Psoas muscle (tissue), 8 donors: ENCODE measurements at places on chromosomes 2 and 18.

- no peak for DNase-seq
- H3K27ac ChIP-seq = no peak overlapping the region
- peaks cover 27% of the 10 kb centered on the region for H3K4me1 ChIP-seq
- no peaks in the 10 kb centered on the region for H3K27me3 ChIP-seq
Observed at GRCh38 chr2:9736021-9736420, 105.2 kb upstream of the YWHAQ start.

DNA sequence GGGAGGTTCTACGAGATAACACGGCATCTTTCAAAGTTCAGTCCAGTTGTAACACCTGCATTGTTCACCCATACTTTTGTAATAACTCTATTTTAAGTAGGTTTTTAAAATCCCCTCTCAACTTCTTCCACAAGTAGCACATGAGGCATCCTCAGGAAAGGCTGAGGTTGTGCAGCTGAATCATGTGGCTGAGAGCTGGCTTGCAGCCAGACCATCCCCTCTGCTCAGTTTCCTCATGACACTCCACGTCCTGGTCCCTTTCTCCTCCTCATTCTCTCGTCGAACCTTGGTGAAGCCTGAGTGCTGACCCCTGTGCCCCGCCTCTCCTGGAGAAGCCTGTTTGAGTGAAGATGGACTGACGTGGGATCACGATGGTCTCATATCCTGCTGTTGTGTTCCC lies 42.5 kb downstream of the POU3F3 start:
- no peak overlapping the region for H3K4me3 ChIP-seq
- H3K36me3 ChIP-seq = no peaks in the 10 kb centered on the region
- H3K27me3 ChIP-seq = no peaks in the 10 kb centered on the region
- H3K27ac ChIP-seq = no peak overlapping the region
- DNase-seq = no peak

DNA sequence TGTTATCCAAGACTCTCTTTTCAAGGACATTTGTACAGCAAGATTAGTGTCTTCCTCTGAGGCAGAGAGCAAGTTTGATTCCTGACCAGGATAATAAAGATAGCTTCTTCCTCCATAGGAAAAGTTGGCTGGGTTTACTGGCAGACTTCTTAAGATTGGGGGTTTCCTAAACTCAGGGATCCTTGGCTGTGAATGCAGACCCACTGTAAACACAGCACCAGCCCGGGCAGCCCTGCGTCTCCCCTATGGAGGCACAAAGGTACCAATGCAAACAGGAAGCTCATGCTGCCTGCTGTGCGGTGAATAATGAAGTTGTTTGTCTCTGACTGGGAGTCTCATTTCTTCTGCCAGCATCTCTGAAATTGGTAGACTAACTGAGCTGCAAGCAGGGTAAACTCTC lies 96.2 kb upstream of the ARHGAP28 start:
- H3K27me3 ChIP-seq = no peaks in the 10 kb centered on the region
- H3K36me3 ChIP-seq = no peaks in the 10 kb centered on the region
- no peaks in the 10 kb centered on the region for H3K4me1 ChIP-seq
- no peak overlapping the region for H3K27ac ChIP-seq

DNA sequence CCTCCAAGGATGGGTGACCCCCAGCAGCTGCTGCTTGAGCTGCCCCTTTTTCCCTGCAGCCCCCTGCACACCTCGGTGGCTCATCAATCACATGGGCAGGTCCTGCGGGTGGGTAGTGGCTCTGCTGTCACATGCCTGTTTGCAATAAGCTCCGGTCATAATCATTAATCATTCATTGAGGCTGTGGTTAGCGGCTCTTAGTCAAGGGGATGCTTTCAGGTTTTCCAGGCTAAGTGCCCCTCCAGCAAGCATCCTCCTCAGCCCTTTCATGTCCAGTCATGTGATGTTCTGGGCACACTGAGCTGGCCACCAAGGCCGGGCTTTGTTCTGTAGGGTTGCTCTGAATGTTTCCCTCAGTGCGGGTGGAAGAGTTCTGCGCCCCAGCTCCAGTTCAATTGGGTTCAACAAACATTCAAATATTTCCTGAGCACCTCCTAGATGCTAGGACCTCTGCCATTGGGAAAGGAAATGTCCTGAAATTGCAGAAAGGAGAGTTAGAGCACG lies 96.4 kb upstream of the LDAH start:
- no peak overlapping the region for H3K4me3 ChIP-seq
- DNase-seq = no peak
- H3K36me3 ChIP-seq = no peaks in the 10 kb centered on the region

- peaks cover 16% of the 10 kb centered on the region for H3K4me1 ChIP-seq
- peaks cover 19% of the 10 kb centered on the region for H3K36me3 ChIP-seq
- no peaks in the 10 kb centered on the region for H3K27me3 ChIP-seq
- peak overlapping the region; percentile 79 for H3K27ac ChIP-seq
Observed at GRCh38 chr2:54673501-54673998, 49.9 kb upstream of the EML6 start.

DNA sequence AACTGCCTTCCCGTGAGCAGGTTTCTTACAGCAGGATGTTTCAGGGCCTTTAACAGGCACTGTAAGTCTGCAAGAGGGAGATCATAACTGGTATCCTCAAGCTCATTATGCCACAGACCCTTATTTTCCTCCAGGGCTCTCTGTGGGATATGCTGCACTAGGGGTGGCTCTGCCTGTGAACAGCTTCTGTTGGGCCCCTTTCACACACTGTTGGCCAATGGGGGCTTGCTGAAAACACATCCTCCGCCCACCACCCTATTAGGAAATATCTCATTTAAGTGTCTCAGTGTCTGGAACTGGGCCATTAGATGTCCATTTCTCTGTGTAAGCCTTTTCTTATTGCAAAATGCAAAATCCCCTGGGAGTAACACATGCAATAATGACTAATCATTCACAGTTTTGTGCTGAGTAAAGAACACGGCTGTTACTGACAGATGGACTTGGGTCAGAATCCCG lies 414.3 kb upstream of the HS6ST1 start:
- no peak for DNase-seq
- H3K36me3 ChIP-seq = no peaks in the 10 kb centered on the region
- peaks cover 7% of the 10 kb centered on the region for H3K4me1 ChIP-seq
- no peak overlapping the region for H3K27ac ChIP-seq

- peaks cover 7% of the 10 kb centered on the region for H3K4me1 ChIP-seq
- H3K27me3 ChIP-seq = no peaks in the 10 kb centered on the region
- DNase-seq = no peak
- H3K27ac ChIP-seq = no peak overlapping the region
- no peaks in the 10 kb centered on the region for H3K36me3 ChIP-seq
- H3K4me3 ChIP-seq = no peak overlapping the region
Observed at GRCh38 chr2:39849982-39850526, 71.0 kb upstream of the THUMPD2 start.

DNA sequence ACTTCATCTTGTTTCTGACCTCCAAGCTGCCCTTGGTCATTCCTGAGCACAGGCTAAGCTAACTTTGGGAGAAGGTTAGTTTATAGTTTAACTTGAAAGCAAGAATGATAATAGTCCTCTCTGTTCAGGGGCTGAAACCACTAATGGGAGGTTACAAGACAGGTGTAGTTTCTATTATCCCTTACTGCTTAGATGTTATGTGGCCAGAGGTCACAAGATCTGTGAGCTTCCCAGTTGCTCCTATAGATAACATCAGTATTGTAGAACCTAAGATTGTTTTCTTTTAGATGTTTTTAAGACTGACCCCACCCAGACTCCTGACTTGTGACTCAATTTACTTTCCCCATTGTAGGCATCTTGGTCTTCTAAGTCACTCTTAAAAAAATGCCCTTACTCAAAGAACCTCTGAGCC lies 94.8 kb upstream of the LPIN2 start:
- DNase-seq = no peak
- H3K36me3 ChIP-seq = peaks cover 1% of the 10 kb centered on the region
- H3K27me3 ChIP-seq = no peaks in the 10 kb centered on the region
- no peak overlapping the region for H3K27ac ChIP-seq
- H3K4me1 ChIP-seq = no peaks in the 10 kb centered on the region

- no peak overlapping the region for H3K27ac ChIP-seq
- H3K27me3 ChIP-seq = no peaks in the 10 kb centered on the region
- no peak overlapping the region for H3K4me3 ChIP-seq
- no peak for DNase-seq
- H3K36me3 ChIP-seq = no peaks in the 10 kb centered on the region
Observed at GRCh38 chr2:141994066-141994465, 136.8 kb downstream of the LRP1B start.

- H3K36me3 ChIP-seq = no peaks in the 10 kb centered on the region
- no peak for DNase-seq
- no peaks in the 10 kb centered on the region for H3K27me3 ChIP-seq
- H3K4me1 ChIP-seq = no peaks in the 10 kb centered on the region
Observed at GRCh38 chr2:82740527-82740926, 1718.6 kb downstream of the SUCLG1 start.

- H3K4me1 ChIP-seq = peaks cover 30% of the 10 kb centered on the region
- no peak overlapping the region for H3K4me3 ChIP-seq
- DNase-seq = peak; percentile 86
- no peaks in the 10 kb centered on the region for H3K36me3 ChIP-seq
Observed at GRCh38 chr2:23602116-23602515, 217.1 kb downstream of the KLHL29 start.

- no peak overlapping the region for H3K4me3 ChIP-seq
- H3K27me3 ChIP-seq = no peaks in the 10 kb centered on the region
- H3K36me3 ChIP-seq = no peaks in the 10 kb centered on the region
Observed at GRCh38 chr2:105636109-105636740, 108.5 kb upstream of the NCK2 start.

- H3K36me3 ChIP-seq = no peaks in the 10 kb centered on the region
- no peaks in the 10 kb centered on the region for H3K27me3 ChIP-seq
- no peak overlapping the region for H3K4me3 ChIP-seq
- no peaks in the 10 kb centered on the region for H3K4me1 ChIP-seq
Observed at GRCh38 chr2:222459983-222460382, 35.6 kb downstream of the SGPP2 start.

- peak overlapping the region; percentile 19 for H3K27ac ChIP-seq
- no peak overlapping the region for H3K4me3 ChIP-seq
- H3K36me3 ChIP-seq = no peaks in the 10 kb centered on the region
- DNase-seq = peak; percentile 39
- H3K27me3 ChIP-seq = no peaks in the 10 kb centered on the region
Observed at GRCh38 chr18:77124452-77124922, 8.1 kb downstream of the MBP start.

GRCh38 chr2:239173301-239173700 lies 227.5 kb downstream of the HDAC4 start:
- peaks cover 70% of the 10 kb centered on the region for H3K36me3 ChIP-seq
- no peak overlapping the region for H3K27ac ChIP-seq
- no peak for DNase-seq
- H3K4me3 ChIP-seq = no peak overlapping the region
- H3K4me1 ChIP-seq = no peaks in the 10 kb centered on the region

- no peaks in the 10 kb centered on the region for H3K27me3 ChIP-seq
- no peaks in the 10 kb centered on the region for H3K36me3 ChIP-seq
- no peak overlapping the region for H3K4me3 ChIP-seq
- peaks cover 15% of the 10 kb centered on the region for H3K4me1 ChIP-seq
- H3K27ac ChIP-seq = no peak overlapping the region
- no peak for DNase-seq
Observed at GRCh38 chr2:179250095-179250494, 14.5 kb downstream of the SESTD1 start.

- H3K36me3 ChIP-seq = no peaks in the 10 kb centered on the region
- H3K27ac ChIP-seq = no peak overlapping the region
- H3K27me3 ChIP-seq = no peaks in the 10 kb centered on the region
- H3K4me3 ChIP-seq = no peak overlapping the region
- DNase-seq = peak; percentile 66
- no peaks in the 10 kb centered on the region for H3K4me1 ChIP-seq
Observed at GRCh38 chr2:199757233-199757870, 93.6 kb downstream of the FTCDNL1 start.

DNA sequence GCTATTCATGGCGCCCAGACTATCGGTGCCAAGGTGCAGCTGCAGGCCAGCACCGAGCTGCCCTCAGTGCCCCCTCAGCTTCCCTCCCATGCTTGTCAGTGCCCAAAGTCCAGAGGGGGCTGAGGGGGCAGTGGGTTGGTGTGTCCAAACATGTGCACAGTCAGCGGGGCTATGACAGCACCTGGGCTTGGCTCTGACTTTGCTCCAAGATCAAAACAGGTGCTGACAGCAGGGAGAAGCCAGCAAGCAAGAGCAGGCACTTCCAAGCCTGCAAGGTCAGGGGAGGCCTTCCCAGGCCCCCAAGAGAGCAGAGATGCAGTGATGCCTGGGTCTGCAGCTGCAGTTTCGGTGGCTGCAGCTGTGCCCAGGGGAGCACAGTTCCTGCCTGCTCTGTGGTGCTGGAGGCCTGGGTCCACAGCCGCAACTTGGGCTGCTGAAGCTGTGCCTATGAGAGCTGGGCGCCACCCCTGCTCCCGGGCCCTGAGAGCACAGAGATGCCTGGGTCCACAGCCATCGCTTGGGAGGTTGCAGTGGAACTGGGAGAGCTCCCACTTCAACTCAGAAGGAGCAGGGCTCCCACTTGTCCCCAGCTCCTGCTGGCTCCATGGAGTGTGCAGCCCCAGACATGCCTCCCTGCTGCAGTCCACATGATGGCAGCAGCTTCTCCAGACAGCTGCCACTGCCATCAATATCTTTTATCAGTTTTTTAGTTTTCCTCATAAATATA lies 775.3 kb upstream of the POU3F3 start:
- H3K27ac ChIP-seq = no peak overlapping the region
- H3K27me3 ChIP-seq = no peaks in the 10 kb centered on the region
- DNase-seq = no peak

DNA sequence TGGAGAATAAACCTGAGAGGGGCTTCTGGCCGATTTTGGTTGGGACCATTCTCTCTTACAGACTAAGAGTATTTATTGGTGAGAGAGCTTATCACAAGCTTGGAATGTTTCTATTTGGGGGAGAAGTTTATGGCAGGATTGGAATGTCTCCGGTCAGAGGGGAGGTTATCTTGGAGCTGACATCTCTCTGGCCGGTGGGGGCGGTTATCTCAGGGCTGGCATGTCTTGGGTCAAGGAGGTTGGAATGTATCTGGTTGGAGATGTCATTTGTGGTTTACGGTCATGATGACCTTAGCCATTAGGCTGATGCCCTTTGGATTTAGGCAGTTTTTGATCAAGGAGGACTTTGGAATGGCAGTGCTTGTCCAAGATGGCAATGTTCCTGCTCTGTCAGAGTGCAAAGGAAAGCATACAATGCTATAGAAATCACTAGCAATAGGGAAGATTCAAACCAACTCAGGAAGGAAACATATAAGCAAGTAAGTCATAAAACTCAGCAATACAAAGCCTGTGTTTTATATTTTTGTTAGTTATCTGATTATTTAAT lies 362.4 kb upstream of the LRATD1 start:
- no peaks in the 10 kb centered on the region for H3K4me1 ChIP-seq
- H3K27me3 ChIP-seq = no peaks in the 10 kb centered on the region
- no peak for DNase-seq
- no peak overlapping the region for H3K4me3 ChIP-seq

- H3K4me1 ChIP-seq = no peaks in the 10 kb centered on the region
- no peak for DNase-seq
- no peak overlapping the region for H3K27ac ChIP-seq
- no peaks in the 10 kb centered on the region for H3K36me3 ChIP-seq
- H3K27me3 ChIP-seq = no peaks in the 10 kb centered on the region
Observed at GRCh38 chr2:235876099-235876679, 292.0 kb downstream of the GBX2 start.
